Thyroid gland (tissue), 4 donors: ENCODE measurements at places on chromosomes 2 and 18.
A peak's percentile ranks its signal among the peaks of the same experiment; 100 is the strongest.

DNA sequence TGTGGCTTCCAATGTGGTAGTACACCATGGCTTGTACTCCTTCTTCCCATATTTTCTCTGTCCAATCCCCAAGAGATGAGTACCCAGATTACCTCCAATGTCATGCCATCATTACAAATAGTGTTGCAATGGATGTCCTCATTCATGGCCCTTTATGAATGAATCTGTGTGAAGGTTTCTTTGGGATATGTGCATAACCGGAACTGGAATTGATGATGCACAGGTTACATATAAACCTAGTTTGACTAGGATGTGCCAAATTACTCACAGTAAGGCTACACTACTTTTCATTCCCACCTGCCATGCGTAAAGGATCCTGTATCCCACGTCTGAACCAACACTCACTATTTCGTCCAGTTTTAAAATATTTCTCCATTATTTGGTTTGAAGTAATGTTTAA lies 173.9 kb upstream of the CXCR4 start:
- DNase-seq: no peak

GRCh38 chr2:69034845-69035244 lies 21.9 kb downstream of the ANTXR1 start:
- no peak for DNase-seq

DNA sequence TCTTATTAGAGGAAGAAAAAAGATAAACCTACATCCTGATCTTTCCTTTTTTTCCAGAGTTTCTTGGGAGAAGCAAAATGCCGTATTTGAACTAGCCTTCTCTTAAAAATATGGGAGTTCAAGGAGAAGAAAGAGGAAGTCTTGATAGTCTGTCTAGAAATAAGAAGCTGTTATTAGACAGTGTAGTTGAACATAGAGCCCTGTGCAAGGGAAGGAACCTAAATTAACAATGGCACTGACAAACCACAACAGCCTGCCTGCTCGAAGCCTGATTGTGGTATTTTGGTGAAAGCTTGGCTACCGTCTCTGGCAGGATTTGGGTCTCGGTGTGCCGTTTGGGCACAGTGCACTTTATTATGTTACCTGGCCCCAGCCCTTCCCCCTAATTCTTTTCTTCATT lies 17.1 kb downstream of the SMARCAL1 start:
- no peak for DNase-seq

DNA sequence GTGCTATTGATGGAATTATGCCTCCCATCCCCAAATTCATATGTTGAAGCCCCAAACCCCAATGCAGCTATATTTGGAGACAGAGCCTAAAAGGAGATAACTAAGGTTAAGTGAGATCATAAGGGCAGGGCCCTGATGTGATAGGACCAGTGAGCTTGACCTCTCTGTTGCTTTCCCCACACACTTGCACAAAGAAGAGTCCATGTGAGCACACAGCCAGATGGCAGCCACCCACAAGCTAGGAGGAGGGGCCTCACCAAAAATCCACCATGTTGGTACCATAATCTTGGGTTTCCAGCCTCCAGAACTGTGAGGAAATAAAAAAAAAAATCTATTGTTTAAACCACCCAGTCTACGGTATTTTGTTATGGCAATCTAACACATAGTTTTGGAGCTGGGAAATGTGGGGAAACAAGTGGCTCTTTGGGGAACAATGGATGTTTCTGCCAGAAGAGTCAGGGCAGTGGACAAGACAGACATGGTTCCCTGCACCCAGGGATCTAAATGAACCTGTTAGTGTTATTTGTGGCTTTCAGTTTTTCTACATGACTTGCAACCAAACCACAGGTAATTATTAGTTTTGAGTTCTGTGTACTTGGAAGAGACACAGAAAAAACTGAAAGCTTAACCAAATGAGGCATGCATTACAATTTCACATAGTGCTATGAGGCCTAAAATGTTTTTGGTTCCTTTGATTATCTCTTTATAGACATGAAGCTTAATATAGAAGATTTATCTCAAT lies 259.1 kb downstream of the LTBP1 start:
- DNase-seq: no peak

- no peak for DNase-seq
Measured at GRCh38 chr18:9557250-9557943, 57.0 kb downstream of the PPP4R1 start.

DNA sequence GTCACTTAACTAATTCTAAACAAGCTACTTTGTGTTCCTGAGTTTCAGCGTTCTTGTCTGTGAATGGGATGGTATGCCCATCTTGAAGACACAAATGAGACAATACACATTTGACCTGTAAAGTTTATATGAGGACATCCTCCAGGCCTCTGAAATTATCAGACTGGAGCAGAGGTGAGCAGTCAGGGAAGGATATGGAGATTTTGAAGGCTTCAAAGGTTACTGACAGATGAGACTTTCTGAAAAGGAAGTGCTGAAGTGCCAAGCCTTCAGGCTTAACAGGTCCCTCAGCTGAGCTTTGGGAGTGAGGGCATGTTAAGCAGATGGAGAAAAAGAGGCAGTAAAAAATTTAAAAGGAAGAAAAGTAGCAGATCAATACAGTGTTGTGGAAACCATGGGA lies 110.9 kb upstream of the FOSL2 start:
- DNase-seq: no peak

GRCh38 chr2:41668529-41668928 lies 379.3 kb upstream of the PKDCC start:
- peak; percentile 23 for DNase-seq

GRCh38 chr2:239587311-239587731 lies 186.5 kb upstream of the HDAC4 start:
- DNase-seq: no peak

DNA sequence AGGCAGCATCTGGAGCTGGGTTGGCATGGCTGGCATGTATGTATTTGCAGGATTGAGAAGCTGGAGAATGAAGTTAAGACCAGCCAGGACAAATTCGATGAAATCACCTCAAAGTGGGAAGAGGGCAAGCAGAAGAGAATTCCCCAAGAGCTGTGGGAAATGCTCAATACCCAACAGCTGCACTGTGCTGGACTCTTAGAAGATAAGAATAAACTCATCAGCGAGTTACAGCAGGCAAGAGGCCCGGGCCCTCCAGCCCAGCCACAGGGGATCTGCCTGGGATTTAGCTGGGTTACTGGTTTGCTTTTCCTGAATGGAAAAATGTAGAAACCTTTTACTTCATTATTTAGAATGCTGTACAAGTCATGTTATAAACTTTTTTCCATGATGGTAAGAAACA lies 22.5 kb downstream of the DRC1 start:
- no peak for DNase-seq

DNA sequence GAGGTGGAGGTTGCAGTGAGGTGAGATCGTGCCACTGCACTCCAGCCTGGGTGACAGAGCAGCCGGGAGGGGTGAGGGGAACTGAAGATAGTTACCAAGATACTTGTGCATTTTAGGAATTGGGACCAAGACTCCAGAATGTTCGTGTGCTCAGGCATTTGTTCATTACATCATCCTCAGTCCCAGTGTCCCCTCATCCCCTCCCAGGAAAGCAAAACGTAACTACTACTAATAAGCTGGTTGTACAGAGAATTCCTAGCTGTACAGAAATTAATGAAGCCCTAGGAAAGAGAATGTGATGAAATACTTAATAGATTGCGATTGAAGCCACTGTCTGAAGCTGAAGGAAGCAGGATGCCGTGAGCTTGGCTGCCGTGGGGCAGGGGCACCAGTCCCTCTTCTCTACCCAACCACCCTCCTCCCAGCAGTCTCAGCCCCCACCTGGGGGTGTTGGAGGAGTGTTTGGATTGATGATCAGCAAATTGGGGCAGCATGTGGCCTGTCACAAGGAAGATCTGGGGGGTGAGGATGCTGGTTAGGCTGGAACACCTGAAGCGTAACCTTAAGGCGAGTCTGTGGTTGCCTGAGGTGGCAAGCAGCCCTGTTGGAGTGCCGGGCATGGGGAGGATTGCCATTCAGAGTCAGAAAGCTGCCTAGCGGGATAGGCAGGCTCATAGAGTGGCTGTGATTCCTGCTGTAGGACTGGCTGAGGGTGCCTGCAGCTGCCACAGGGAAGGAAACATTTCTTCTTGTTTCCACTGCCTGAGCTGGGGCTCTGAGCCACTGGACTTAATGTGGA lies 140.9 kb downstream of the SH3RF3 start:
- peak; percentile 21 for DNase-seq

DNA sequence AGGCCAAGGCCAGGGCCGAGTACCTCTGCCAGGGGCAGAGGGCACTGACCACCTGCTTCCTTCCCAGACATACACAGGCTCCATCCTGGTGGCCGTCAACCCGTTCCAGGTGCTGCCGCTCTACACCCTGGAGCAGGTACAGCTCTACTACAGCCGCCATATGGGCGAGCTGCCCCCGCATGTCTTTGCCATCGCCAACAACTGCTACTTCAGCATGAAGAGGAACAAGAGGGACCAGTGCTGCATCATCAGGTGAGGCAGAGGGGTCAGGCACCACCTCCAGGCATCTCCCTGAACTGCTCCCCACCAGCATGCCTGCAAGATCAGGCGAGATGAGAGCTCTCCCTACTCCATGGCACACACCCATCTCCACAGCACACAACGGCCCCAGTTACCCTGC lies 31.1 kb downstream of the MYO7B start:
- no peak for DNase-seq

GRCh38 chr18:60022671-60023276 lies 123.0 kb downstream of the PMAIP1 start:
- DNase-seq: no peak

DNA sequence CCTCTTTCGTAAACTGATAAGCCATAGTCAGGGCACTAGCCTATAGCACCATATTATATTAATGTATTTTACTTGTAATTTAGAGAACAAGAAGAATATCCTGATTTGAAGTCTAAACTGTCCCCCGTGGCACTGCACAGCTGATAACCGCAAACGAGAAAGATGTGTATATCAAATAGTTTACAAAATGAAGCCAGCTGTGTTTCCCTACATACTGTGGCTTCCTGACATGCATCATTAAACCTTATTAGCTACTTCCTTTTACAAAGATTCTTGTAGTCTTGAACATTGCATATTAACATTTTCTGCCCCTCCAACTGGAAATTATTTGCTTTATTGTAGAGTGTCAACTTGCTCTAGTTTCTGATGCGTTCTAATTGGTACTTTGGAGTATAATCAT lies 153.5 kb upstream of the NFATC1 start:
- no peak for DNase-seq

- DNase-seq: no peak
Measured at GRCh38 chr2:111642586-111643327, 241.2 kb downstream of the ANAPC1 start.

- DNase-seq: no peak
Measured at GRCh38 chr2:74357627-74358026, 14.4 kb upstream of the SLC4A5 start.

DNA sequence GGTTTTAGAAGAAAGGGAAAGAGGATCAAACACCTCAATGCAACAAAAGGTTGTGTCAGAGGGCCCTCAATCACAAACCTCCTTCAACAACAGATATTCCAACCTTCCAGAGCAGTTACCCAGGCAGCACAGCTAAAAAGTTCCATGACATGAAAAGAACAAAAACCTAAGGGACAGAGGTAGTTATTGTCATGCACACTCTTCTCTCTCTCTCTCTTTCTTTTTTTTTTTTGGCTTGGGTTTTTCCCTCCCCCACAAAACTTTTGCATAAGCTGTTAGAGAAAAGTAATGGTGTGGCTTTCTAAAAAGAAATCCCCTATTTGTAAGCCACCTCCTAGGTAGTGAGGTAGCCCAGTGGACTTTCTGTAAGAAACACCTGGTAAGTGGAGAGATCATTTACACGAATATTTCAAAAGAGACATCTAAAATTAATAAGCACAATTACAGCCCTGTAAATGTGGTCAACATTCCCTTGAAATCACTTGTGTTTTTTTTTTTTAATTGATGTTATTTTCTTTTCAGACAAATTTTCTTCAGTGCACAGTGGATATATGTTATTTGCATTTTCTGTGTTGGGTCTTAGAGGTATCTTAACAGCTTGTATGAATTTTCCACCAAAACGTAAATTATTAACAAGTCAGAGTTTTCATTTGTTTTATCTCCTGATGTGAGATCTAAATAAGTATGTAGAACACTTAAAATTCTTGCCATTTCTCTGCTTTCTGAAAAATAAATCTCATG lies 48.4 kb downstream of the ZEB2 start:
- DNase-seq: no peak
